Left lobe of liver (tissue), 2 donors: ENCODE measurements at places on chromosomes 11 and 22. TPM values are rescaled to one million over a fixed set of nuclear protein-coding genes. Genes with fewer than 3 reads are reported as not detected.

The RAG1 gene
- 1.2 TPM for total RNA-seq

- DNase-seq = no peak
Measured at GRCh38 chr11:76673176-76674142, 2.9 kb upstream of the LRRC32 start.

DNA sequence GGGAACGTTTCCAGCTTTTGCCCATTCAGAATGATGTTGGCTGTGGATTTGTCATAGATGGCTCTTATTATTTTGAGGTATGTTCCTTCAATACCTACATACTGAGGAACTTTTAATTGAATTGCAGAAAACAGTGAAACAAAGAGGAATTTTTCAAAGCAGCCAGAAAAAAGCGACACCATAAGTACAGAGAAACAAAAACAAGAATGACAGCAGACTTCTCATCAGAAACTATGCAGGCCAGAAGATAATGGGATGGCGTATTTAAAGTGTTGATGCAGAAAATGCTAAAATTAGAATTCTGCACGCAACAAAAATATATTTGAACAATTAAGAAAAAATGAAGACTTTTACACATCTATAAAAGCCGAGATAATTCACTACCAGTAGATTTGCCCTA lies 95.4 kb upstream of the TIMP3 start:
- no peak for DNase-seq

DNA sequence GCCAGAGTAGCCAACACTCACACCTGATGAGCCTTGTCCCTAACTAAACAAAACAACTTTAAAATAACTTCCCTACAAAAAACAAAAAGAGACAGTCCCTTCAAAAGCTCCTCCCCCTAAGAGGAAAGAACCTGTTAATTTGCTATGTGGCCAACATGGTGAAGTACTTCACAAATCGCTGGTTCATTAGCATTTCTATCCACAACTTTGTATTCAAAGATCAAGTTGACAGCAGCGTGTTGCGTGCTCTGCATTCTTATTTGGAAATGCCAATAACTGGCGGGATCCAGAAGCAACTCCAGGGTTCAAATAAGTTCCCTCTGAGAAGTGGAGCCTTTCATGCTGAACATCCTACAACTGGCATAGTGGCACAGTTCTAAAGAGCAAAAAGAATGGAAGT lies 48.6 kb downstream of the CADM1 start:
- no peak for DNase-seq

The APLNR gene
- total RNA-seq = 2.4 TPM

DNA sequence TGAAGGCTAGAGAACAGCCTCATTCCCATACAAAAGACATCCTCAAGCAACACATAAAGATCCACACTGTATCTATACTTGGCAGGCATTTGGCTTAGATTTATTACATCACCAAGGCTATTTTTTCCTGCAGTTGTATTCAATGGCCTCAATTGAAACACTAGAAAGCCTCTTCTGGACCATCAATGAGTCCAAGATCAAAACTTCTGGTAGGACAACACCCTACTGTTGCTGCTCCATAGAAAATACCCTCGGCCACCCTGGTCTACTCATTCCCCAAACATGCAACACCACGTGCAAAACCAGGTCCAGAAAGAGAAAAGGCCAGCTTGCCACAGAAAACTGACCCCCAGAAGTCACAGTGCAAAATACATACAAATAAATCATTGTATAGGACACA lies 56.9 kb upstream of the CADM1 start:
- DNase-seq = no peak

DNA sequence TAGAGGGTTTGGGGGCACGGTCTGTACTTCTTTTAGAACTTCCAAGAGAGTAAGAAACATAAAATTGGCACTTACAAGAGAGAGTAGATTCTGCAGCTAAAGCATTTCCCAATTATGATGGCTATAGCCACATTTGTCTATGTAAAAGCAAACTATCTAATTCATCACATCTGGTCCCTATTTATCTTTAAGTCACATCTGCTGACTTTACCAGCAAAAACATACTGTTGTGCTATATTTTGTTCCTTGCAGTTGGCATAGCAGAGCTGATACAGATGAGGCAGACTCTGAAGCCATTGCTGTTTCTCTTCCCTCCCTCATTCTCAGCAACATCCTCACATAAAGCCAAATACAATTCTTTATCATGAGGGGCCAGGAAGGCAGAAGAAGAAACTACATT lies 1533.5 kb upstream of the RAG2 start:
- no peak for DNase-seq

The ME3 gene
- total RNA-seq = 4.0 TPM

DNA sequence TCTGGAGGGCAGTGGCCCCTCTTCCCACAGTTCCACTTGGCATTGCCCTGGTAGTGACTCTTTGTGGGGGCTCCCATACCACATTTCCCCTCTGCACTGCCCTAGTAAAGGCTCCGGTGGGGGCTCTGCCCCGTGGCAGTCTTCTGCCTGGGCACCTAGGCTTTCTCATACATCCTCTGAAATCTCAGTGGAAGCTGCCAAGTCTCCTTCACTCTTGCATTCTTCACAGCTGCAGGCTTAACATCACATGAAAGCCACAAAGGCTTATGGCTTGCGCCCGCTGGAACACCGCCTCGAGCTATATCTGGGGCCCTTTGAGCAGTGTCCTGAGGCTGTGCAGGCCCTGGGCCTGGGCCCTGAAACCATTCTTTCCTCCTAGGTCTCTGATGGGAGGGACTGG lies 25.3 kb downstream of the PLEKHB1 start:
- no peak for DNase-seq

- no peak for DNase-seq
Measured at GRCh38 chr11:126695293-126695692, 305.3 kb downstream of the KIRREL3 start.
